ENCODE measurements at places on chromosomes 11 and 22.

GRCh38 chr11:120134106-120134930, 3.6 kb downstream of the TRIM29 start:
- no peak for DNase-seq

- DNase-seq, result no peak
Observed at GRCh38 chr22:23695571-23696325, 4.9 kb downstream of the RGL4 start.

GRCh38 chr22:48365386-48365785, 1462.3 kb downstream of the BRD1 start:
- no peak for DNase-seq

DNA sequence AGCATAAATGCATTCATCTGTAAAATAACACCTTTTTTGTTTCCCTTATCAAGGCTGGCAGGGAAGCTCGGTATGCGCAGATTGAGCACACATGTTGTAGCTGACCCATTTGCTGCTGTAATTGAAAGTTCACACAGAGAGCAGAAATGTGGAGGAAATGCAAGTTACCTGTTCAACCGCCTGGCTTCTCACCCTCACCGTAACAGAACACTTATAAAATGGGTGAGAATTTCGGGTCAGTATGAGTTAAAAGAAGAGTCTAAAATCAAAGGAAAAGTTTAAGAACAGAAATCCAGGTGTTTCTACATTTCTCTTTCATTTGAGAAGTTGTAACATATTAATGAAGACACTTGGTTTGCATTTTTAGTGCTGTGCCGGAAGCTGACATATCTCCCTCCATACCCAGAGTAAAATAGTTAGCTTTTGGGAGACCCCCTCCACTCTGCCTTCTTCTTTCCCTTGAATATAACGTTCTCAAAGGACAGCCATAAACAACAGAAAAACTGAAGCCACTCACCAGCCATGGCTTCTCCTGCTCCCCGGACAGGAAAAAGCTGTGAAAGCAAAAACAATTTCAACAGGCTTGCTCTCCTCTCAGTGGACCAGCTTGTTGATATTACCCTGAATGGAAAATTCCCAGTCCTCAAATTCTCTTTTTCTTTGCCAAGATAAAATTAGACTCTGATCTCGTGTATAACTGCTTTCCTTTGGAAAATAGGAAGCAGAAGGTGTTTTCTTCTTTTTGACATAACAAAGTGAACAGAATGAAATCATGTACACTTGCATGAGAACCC, at the start of gene CASP12:
Gene CASP12, minus strand, starts transcription at position 570 of the 794 bp plus-strand sequence.
- no peak for DNase-seq

GRCh38 chr11:111815489-111815888, 49.3 kb upstream of the PPP2R1B start:
- DNase-seq, result no peak

DNA sequence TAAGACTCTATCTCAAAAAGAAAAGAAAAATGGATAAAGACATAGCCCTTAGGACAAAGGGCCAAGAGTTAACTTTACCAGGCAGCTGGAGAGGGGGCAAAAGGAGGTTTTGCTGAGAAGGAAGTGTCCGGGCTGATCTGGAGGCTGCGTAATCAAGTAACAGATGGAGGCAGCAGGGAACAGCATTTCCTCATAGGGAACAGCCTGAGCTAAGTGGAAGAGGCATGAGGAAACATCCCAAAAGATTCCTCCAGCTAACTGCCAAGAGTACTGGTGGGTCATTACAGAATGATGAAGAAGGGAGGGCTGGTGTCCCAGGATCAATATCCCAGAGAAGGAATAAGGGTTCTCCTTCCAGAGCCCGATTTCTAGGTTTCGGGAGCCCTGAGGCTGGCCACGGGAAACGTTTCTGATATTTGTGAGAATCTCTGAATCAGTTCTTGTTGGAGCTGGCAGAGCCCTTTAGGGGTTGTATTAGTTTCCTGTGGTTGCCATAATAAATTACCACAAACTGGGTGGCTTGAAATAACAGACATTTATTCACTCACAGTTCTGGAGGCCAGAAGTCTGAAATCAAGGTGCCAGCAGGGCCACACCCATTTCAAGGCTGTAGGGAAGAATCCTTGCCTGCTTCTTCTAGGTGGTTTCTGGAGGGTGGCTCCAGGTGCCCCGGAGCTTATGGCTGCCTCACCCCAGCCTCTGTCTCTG, 21.2 kb downstream of the LIF start:
- DNase-seq, result no peak

GRCh38 chr11:66495401-66495854, 15.0 kb upstream of the BBS1 start:
- DNase-seq, result no peak

GRCh38 chr11:118401151-118401879, at the start of gene ATP5MG:
Gene ATP5MG (plus strand): TSS chr11:118401606. CDS start chr11:118401666, 60 bp downstream.
- peak; percentile 89 for DNase-seq

GRCh38 chr22:46902998-46903916, 140.8 kb downstream of the TBC1D22A start:
- DNase-seq, result no peak

- no peak for DNase-seq
Observed at GRCh38 chr11:7687386-7687785, 14.1 kb upstream of the CYB5R2 start.

DNA sequence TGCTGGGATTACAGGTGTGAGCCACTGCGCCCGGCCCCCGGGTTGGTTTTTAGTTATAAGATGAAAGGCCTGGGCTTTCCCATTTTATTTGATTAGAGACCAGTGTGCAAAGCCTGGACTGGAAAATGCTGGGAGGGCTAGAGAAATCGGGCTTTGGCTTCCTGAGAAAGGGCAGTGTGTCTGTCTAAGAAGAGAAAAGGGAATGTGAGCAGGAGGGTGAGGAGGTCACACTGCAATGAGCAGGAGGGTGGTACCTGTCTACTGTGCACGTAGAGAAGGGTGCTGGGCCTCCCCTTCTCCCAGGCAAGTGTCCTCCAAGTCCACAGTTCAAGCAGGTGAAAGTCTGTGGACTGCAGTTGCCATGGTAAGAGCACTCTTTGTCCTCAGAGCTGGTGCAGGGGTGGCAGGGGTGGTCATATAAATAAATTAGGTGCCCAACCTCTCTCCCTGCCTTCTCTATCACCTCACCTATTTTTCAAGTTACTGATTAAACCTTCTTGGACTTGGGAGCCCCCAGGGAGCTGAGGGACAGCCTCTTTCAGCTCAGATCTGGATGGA, 30.8 kb downstream of the SLC5A1 start:
- no peak for DNase-seq

- no peak for DNase-seq
Observed at GRCh38 chr11:62688491-62688890, 839 bp downstream of the LRRN4CL start.

DNA sequence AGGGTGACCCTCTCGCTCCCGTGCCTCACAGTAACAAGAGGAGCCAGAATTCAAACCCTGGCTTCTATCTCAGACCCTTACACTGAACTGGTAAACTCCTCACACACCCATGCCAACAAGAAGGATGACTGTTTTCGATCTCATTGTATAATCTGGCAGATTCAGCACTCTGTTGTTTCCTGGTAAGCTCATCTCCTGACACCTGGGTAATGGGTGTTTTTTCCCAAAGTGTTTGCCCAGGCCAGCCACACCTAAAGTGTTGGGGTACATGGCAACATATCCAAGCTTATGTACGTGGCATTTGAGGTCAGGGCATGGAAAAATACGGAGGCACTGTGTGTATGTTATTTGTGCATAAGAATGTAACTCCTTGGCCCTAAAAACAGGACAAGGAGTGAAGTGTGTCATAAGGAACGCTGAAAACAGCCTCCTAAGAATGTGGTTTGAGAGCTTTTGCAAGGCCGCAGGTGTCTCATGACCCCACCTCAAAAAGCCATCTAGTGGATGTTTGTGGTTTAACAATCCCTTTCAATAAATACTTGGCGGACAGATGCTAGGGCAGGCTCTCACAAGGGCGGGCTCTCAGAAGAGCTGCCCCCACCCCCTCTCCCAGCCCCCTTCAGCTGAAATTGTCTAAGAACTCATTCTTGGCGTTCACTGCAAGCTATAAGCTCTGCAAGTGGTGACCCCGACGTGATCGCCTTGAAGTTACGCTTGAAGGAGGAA, at the start of gene MS4A15:
Gene MS4A15, plus strand, starts transcription at position 561 of the 726 bp plus-strand sequence. CDS start 6,867 bp downstream, outside the sequence.
- no peak for DNase-seq

GRCh38 chr11:95884376-95884775, 39.5 kb downstream of the MTMR2 start:
- no peak for DNase-seq

GRCh38 chr11:108393046-108393445, 74.3 kb downstream of the C11orf65 start:
- no peak for DNase-seq

DNA sequence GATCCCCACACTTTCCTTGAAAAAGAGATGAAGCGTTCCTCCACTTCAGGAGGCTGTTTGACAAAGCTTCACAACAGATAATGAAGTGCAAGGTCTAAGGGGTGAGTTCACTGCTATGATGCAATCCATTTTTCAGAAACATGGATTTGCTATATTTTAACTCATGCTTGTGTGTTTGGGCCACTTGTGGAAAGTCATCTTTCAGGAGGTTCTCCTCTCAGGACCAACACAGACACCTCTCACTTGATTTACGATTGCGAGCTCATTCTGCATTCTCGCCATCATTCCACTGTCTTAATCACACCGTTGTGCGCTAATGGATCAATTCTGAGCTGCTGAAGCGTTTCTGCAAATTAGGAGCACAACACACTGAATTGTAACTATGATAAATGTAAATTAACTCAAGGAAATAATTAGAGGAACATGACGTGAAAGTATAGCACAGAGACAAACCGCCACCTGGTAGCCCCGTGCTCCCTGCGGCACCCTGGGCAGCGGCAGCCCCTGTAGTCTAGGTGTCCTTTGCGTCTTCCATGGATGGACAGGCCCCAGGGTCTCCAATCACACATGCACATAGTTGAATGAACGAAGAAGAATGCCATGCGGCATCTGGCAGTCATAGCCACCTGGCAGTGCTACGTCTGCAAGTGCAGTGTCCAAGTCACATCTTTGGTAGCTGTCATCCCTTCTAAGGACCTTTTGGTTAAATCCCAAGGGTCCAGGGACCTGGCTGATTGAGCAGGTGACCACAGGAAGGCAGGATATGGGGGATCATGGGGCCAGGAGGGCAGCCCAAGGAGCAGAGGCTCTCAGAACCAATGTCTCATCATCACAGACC, 28.1 kb upstream of the RTL6 start:
- DNase-seq, result no peak

GRCh38 chr11:44258190-44258489, 51.8 kb downstream of the ALX4 start:
- no peak for DNase-seq

GRCh38 chr11:62502030-62502730, 44.4 kb downstream of the AHNAK start:
- DNase-seq, result no peak

GRCh38 chr11:33057284-33057683, 17.9 kb downstream of the TCP11L1 start:
- no peak for DNase-seq

- peak; percentile 80 for DNase-seq
Observed at GRCh38 chr11:44036811-44037657, 10.7 kb upstream of the ACCSL start.

DNA sequence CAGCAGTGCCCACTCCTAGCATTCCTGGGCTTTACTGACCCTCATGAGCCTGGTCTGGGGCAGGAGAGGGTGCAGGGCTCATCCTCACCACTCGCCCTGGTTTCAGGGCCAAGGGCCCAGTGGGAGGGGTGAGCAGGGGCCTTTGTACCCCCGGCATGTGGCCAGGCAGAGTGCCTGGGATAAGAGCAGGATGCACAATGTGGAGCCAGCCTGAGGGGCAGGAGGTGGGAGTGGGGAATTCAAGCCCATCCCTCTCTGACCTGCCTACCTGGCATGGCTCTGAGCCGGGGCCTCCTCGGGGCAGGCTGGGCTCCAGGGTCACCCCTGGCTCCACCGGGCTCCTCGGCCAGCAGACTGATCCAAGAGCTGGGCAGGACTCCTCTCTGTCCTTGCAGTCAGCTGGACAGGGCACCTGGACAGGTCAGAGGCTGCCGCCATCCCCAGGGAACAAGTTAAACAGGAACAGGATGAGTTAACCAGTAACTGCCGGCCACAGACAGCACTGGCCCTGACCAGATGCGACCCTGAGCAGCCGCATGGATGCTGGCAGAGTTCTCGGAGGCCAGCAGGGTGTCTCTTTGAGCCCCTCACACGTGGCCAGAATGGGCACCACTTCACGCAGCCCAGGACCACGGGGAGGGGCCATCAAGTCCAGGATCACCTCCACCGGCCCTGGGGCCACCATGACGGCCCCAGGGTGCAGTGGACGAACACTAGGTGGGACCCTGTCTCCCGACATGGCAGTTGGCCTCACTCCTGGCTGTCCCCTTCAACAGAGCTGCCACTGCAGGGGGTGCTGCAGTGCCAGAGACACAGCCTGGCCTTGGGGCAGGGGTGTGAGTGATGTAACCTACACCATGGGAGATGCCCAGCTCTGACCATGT, 5.0 kb downstream of the SIGIRR start:
- DNase-seq, result no peak

- peak; percentile 33 for DNase-seq
Observed at GRCh38 chr22:44648085-44648820, 53.8 kb upstream of the PRR5 start.

GRCh38 chr11:75014129-75014528, 25.4 kb downstream of the NEU3 start:
- DNase-seq, result no peak

GRCh38 chr11:75413864-75414263, 14.5 kb downstream of the RPS3 start:
- no peak for DNase-seq

DNA sequence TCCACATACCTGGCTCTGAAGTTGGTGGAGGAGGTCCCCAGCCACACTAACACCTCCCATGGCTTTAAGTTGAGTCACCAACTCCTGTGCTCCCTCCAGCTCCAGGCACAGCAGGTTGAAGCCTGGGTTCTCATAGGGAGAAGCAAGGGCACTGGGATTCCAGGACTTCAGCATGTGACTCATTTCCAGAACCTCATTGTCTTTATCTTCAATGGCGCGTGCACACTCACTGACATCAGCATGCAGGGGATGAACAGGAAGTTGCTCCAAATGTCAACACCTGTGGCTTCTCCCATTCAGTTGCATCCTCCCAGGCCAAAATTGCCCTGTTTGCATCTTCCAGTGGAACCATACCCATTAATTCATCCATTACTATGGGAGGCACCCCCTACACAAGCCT, 5.8 kb upstream of the UBQLNL start:
- DNase-seq, result no peak

- DNase-seq, result no peak
Observed at GRCh38 chr11:76008474-76008873, 193.5 kb downstream of the UVRAG start.

DNA sequence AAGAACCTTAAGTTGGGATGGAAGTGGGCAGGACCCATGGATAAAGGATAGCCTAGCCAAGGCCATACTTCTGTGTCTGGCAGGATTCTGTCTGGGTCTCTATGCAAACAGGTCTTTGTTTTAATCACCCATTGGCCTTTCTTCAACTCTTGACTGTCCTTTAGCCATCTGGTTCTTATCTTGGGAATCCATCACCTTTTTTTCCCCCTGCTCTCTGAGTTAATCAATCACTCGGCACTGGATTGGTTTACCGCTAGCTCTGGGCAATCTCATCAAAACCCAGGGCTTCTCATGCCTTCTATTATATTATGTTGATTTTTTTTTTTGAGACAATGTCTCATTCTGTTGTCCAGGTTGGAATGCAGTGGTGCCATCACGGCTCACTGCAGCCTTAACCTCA, 1.8 kb upstream of the RNF169 start:
- DNase-seq, result no peak

Data from SHP77 (cell line).